ENCODE measurements at places on chromosomes 5 and 9.

- no peak for DNase-seq
These were observed 1625.5 kb upstream of the CDH6 start for GRCh38 chr5:29568028-29568427.

GRCh38 chr5:61051267-61051666 is 106.3 kb downstream of the NDUFAF2 start:
- no peak for DNase-seq

DNA sequence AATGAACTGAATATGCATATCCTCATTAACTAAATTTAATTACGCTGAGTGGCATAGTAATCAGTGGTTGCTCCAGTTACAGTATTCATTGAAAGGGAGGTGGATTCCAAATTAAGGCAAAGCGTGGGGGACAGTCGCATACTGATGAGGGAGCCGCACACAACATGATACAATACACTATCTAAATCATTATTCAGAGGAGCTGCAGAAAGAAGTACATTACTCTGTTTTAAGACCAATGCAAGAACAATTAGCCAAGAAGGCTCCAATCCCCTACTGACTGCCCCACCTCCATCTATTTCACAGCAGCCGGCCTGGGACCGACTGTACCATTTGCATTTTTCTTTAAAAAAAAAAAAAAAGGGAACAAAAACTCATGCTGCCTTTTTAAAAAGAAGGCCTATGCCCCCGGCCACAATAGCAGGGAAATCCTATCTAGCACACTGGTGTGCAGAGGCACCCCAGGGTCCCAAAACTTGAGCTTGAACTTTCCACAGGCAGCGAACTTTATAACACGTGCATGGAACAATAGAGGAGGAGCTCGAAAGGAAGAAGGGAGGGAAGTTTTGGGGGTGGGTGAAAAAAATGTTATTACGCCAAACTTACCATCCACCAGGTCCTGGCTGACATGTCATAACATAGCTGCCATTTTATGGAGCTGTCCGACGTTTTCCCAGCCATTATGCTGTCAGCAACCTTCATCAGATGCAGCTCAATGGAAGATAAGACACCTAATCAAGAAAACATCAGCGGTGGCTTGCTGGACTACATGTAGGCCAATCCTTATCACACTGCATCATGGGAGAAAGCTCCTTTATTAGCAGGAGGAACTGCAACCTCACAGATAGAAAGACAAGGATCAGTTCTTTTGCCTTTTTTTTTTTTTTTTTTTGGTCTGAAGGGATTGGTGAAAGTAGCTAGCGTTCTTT is 161.6 kb downstream of the ZDHHC21 start:
- DNase-seq = no peak

- DNase-seq = no peak
These were observed 2042.6 kb upstream of the CDH6 start for GRCh38 chr5:29150840-29151239.

DNA sequence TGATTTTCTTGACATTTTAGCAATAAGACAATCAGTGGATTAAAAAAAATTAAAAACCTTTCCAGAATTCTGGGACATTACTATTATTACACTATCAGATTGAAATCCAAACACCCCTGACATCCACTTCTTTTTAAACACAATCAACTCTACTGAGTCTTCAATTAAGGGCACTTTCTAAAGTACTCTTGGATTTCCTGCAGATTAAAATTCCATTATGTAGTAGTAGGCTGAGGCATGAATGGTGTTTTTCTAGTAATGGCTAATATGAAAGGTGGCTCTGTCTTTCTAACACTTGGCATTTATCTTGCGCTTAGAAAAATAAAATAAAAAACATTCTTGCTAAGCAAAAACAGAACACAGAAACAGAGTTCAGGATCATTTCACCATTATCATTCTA is 107.8 kb downstream of the OXCT1 start:
- DNase-seq = no peak

- peak; percentile 61 for DNase-seq
These were observed 76.5 kb upstream of the IL7R start for GRCh38 chr5:35780236-35780635.

DNA sequence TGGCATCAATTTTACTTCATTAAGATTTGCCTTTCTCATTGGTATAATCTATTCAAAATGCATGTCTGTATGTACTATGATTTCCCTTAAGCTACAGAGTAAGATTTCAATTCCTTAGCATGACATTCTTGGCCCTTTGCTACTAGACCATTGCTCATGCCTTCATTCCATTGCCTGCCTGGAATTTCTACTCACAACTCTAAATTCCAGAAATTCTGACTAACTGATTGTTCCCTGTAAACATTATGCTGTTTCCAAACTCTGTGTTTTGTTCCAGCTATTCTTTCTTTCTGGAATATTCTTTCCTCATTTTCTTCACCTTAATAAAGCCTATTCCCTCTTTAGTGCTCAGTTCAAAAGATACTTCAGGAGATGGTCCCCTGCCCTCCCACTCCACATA is 568.8 kb upstream of the SEMA6A start:
- no peak for DNase-seq

GRCh38 chr5:62587737-62588136 is 9.1 kb downstream of the LRRC70 start:
- no peak for DNase-seq

- no peak for DNase-seq
These were observed 58.5 kb upstream of the S1PR3 start for GRCh38 chr9:88932766-88933165.

- no peak for DNase-seq
These were observed 659.8 kb upstream of the MEF2C start for GRCh38 chr5:89542736-89543135.

- no peak for DNase-seq
These were observed 131.3 kb upstream of the CCDC180 start for GRCh38 chr9:97176206-97176605.

DNA sequence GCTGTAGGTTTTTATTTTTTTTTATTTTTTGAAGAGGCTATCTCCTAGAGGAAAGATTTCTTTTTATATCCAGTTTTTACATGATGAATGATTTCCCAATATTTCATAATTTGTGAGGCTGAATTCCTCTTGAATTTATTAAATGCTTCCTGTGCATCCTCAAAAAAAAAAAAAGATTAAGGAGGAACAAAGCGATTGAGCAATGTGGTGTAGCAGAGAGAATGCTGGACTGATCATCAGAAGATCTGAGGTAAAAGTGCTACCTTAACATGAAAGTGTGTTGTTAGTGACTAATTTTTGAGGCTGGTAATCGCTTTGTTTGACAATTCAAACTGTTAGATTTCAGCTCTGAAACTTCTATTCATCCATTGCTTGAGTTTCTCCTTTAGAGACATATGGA is 125.1 kb downstream of the ESM1 start:
- no peak for DNase-seq

- DNase-seq = no peak
These were observed 81.6 kb upstream of the NFIB start for GRCh38 chr9:14395317-14396082.

DNA sequence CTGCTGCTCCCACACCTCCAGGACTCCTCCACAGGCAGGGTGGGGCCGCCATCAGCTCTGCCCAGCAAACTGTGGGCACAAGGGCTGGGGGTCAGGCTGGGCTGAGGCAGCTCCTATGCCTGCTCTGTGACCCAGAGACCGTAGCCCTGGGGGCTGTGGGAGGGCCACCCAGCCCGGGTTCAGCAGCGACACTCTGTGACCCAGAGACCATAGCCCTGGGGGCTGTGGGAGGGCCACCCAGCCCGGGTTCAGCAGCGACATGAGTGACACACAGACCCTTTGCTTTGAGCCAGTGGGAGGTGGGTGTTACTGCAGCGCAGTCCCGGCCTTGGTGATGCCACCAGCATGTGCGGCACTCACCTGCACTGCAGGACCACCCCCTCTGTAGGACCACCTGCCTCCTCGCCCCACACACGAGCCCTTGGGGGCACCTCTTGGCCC is 118.9 kb upstream of the LPCAT1 start:
- no peak for DNase-seq

GRCh38 chr9:77449240-77450084 is 198.7 kb downstream of the GNA14 start:
- no peak for DNase-seq

- no peak for DNase-seq
These were observed 99.5 kb upstream of the PRSS3 start for GRCh38 chr9:33695856-33696255.

DNA sequence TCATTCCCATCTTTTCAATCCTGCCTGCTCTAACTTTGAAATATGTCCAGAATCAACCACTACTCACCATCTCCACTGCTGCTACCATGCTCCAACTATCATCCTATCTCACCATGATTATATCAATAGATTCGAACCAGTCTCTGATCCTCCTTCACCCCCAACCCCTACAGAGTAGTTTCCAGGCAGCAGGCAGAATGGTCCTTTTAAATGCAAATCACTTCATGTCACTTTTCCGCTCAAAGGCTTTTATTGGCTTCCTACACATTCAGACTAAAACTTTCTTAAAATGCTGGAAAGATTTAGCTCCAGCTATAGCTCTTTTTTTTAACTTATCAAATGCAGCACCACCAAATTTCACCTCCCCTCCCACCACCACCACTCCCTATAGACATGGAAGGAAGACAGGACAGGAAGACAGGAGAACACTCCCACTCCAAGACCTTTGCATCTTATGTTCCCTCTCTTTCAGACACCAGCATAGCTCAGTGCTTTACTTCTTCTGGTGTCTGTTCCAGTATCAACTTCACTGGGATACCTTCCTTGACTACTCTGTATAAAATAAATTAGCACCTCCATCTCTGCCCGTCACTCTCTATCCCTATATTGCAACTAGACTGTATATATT is 9.9 kb upstream of the PPP2R2B start:
- DNase-seq = no peak

DNA sequence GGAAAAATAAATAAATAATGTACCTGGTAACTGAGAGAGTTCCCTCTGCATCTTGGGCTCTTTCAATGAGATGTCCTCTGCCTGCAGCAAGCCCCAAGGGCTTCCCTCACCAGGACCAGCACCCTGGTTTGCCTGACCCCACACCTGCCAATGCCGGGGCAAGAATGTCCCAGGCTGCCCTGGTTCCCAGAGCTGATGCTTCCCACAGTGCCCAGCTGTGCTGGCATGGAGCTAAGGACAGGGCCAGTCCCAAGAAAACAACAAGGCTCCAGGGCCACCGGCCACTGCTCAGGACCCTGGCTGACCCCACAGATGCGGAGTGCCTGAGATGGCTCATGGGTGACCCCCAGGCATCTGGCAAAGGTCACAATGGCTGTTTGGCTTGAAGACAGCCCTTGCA is 123.5 kb downstream of the KCNIP1 start:
- DNase-seq = no peak

DNA sequence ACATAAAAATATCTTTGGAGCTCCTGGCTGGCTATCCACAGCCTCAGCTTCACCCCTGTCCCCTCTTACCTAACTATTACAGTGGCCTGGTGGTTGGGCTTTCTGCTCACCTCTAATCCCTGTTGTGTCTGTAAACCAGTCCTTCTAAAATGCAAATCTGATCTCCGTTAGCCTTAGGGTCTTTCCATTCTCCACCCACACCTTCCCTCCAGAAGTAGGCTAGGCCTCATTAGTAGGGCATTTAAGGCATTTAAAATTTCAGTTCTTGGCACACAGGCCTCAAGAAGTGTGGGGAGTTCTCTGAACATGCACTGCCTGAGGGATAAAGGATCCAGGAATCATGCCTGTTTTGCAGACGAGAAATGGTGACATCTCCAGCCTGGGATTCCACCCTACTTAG is 26.4 kb upstream of the STC2 start:
- no peak for DNase-seq

DNA sequence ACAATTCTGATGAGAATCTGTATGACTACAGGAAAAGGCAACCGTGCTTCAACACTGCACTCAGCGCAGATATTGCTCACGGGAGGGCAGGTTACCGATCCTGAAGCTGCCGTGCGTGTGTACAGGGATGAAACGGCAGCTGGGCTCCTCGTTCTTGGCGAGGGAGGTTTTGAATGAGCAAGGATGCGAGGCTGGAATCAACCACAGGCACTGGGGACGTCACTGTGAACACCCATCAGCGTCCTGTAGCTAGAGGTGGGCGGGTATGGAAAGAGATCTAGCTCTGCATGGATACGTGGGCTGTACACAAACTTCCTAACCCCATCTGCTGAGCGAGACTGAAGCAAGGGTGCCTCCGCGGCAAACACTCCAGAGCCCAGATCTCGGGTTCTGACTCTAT is 84.3 kb upstream of the COL5A1 start:
- no peak for DNase-seq

DNA sequence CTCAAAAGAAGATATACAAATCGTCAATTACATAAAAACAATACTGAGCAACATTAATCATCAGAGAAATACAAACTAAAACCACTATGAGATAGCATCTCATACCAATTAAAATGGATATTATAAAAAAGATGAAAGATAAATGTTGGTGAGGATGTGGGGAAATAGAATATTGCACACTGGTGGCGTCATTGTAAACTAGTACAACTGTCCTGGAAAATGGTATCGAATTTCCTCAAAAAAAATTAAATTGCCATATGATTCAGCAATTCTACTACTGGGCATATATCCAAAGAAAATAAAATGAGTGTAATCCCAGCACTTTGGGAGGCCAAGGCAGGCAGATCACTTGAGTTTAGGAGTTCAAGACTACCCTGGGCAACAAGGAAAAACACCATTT is 326.0 kb upstream of the FTMT start:
- no peak for DNase-seq

GRCh38 chr5:132687995-132688394 is 14.2 kb downstream of the IL4 start:
- no peak for DNase-seq

DNA sequence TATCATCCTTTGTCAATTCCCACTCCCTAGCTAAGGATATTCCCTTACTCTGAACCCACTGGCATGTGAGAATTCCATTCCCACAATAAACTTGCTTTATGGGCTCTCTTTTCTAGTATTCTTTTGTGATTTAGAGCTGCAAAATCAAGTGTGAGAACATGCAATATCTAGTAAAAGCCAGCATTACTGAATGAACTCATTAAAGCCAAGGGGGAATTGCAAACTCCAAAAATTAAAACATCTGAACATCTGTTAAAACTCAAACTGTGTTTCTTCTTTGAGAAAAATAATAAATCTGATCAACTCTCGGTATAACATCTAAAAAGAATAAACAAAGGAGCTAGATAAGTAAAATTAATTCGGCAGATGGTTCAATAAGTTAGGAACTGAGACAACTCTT is 53.1 kb upstream of the MPDZ start:
- no peak for DNase-seq

DNA sequence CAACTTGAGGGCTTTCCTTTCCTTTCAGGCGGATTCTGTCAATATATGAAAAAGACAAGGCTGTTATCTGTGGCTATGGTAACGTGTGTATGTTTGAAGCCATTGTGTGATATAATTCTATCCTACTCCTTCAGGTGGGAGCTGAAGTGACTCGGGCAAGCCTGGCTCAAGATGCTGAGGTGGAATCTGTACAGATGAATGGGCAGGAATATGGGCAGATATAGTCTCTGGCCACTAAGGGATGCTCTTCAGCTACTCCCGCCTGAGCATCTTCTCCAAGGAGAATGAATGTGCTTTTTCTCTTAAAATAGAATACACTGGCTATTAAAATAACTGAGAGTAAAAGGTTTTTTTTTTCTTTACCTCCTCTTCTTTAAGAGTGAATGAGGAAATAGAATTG is 244.8 kb downstream of the ADGRV1 start:
- DNase-seq = no peak

- DNase-seq = no peak
These were observed 50.8 kb upstream of the PCSK1 start for GRCh38 chr5:96483878-96484277.

- no peak for DNase-seq
These were observed 19.9 kb downstream of the ELL2 start for GRCh38 chr5:95941756-95942155.
